KG1 (cell line): ENCODE measurements at places on chromosomes 4 and X.

DNA sequence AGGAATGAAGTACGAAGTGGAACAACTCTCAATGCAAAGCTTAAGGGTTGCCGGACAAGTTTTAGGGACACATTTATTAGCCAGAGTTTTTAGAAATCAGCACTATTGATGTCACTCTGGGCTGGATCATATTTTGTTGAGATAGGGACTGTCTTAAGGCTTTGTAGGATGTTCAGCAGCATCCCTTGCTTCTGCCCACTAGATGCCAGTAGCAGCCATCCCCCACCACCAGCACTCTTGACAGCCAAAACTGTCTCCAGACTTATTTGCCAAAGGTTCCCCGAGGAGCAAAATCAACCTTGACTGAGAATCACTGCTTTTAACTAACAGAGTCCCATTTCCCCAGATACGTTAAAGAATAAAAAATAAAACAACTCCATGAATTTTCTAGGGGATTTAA is 1497.3 kb downstream of the STIM2 start:
- no peak for DNase-seq

DNA sequence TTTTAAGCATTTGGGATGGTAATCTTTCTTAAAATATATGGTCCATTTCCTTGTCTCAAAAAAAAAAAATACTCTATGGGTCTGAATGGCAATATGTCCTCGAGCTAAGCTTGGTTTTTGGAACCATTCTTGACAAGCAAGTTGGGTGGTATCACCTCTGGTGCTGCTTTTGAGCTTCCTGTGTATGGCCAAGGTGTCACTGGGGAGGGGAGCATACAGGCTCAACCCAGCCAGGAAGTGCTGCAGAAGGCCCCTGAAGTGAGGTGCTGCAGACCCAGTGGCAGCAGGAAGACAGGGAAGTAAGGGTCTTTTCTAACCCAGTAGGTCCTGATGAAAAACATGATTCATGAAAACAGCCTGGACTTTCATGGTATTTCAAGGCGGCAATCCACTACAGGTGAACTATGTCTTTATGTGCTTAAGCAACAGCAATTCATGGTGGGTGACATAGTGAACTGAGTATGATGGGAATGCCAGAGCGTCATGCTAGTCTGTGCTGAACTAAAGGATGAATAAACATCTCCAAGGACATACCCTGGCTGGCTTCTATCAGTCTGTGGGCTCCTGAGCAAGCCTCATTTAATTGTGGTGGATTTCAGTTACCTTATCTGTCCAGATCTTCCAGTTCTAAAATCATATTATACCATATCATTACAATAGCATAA is 15.1 kb downstream of the TRAPPC2 start:
- DNase-seq, result no peak

- no peak for DNase-seq
These were observed 12.8 kb upstream of the GUCY1B1 start for GRCh38 chr4:155745984-155746383.

- DNase-seq, result no peak
These were observed 267.4 kb downstream of the ANK2 start for GRCh38 chr4:113316879-113317278.

DNA sequence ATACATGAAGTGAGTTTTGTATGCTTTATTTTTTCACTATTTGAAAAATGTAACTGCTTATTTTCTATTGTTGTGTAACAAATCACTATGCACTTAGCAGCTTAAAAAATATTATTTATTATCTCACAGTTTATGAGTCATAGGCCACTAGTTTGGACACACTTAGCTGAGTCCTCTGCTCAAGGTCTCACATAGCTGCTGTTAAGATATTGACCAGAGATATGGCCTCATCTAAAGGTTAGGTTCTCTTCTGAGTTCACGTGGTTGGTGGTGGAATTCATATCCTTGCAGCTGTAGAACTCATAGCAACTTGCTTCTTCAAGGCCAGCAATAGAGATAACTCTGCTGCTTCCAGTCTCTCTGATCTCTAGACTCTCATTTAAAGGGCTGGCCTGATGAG is 534.4 kb downstream of the SPRY1 start:
- DNase-seq, result no peak

DNA sequence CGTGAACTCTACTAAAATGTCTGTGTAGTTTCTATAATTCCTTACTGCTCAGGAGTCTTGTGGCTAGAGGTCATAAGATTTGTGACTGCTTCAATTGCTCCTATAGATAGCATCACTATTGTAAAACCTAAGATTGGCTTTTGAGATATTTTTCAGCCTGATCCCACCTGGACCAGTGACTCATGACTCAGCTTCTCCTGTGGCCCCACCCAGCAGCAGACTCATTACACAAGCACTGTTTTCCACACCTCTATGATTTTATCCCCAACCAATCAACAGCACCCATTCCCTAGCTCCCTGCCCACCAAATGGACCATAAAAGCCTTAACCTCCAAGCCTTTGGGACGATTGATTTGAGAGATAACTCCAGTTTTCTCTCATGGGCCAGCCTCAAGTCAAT is 1157.0 kb upstream of the INTU start:
- no peak for DNase-seq

- DNase-seq, result no peak
These were observed 13.5 kb downstream of the AFF1 start for GRCh38 chr4:86948276-86948675.

DNA sequence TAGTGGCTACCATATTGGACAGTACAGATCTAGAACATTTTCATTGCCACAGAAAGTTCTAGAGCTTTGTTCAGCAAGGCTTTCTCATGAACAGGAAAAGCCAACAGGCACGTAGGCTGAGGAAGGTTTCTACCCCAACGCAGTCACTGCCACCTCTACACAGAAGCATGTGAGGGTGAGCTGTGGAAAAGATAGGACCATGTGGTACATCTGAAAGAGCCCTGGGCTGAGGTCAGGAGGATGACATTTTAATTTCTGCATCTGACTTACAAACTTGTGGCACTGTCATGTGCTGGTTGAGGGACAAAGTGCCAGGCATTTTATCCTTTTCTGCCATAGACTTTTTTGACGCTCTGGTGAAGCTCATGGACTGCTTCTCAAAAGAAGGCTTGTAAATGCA is 454.2 kb downstream of the BCOR start:
- no peak for DNase-seq

- no peak for DNase-seq
These were observed 395.7 kb downstream of the RAPGEF2 start for GRCh38 chr4:159498446-159499115.

DNA sequence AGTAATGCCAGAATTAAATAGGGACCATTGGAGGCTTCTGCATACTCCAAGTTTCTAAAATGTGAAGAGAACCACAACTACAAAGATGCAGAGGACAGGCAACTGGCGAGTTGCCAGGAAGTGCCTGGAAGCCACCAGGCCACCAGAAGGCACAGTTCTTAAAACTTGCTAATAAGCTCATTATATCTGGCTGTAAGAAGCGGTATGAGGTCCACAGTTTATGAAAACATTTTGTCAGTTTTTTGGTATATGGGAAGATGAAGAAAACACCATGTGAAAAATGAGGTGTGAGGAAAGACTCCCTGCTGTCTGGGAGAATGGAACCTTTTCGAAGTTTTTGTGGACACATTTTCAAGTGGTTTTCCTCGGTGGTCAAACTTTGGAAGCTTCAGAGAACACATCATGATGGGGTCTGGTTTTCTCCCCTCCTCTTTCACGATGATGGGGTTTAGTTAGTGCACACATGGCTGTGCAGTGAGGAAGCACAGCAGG is 202.7 kb downstream of the NR3C2 start:
- no peak for DNase-seq

DNA sequence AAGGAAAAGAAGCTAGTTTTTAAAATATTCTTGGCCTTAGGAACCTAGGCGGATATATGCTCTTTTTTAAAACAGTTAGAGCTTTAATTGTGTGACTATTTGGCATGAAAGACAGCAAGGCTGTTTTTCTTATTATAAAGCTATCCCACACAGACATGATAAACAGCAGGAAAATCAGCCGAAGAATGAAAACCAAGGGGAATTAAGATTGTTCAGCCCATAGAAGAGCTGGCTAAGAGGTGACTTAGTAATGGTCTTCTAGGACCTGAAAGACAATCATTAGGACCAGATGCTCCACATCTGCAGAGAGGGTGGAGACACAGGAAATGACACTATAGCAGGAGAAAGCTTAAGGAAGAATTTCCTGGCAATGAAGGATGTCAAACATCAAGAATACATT is 171.4 kb upstream of the NRK start:
- no peak for DNase-seq
